Fibroblast of skin of right biceps (primary cell): ENCODE measurements at places on chromosomes 3 and 15.

DNA sequence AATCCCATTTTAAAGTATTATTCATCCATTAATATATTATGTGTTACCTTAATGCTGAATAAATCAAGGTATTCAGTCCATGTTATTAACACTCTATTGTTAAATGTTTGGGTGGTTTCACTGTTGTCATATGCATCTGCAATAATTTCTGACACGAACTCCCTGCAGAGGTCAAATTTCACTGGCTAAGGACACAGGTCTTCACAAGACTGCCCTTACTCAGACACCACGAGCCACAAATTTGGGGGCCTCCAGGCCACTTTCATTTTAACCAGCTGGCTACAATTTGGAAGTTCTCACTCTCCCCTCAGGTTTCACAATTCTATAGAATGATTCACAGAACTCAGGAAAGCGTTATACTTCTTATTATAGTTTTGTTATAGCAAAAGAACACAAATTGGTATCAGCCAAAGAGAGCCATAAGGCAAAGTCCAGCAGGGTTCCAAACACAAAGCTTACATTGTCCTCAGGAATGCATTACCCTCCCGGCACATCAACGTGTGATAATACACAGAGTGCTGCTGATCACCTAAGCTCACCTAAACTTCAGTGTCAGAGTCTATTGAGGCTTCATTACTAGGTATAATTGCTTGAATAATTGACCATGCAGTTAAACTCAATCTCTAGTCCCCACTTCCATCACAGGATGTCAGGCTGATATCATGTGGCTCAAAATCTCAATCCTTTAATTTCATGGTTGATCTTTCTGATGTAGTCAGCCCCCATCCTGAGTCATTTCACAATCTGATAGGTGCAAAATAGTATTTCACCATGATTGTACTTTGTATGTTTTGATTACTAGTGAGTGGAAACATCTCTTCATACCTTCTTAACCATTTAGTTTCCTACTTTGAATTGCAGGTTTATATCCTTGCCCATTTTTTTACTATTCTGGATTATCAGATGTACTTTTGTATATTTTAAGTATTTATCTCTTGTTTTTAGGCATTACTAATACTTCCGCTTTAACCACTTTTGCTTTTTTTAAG lies 441.4 kb upstream of the AGTR1 start:
- no peak for DNase-seq

DNA sequence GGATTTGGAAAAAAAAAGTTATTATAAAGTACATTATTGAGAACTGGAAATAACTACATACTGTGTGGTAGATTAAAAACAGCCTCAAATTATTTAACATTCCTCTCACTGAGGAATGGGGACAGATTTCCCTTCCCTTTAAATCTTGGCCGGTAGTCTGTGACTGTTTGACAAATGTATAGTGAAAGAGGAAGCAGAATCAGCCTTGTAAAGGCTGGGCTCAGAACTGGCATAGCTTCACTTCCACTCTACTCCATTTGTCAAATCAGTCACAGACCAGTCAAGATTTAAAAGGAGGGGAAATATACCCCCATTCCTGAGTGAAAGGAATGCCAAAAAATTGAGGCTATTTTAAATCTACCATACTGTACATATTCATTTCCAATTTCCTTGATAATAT lies 18.2 kb upstream of the B4GALT4 start:
- no peak for DNase-seq

DNA sequence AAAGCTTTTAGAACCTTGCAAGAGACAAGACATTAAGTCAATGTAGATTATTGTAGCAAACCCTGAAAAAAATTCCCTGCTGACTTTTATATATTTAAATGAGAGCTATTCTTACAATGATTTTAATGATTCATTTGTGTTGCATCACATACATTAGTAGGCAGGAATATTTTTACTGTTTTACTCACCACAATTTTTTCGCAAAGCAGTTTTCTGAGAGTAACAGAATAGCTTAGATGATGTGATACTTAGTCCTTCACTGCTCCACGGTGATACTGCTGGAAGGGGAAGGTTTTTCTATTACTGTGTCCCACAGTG lies 43.9 kb upstream of the CLRN1 start:
- peak; percentile 77 for DNase-seq

DNA sequence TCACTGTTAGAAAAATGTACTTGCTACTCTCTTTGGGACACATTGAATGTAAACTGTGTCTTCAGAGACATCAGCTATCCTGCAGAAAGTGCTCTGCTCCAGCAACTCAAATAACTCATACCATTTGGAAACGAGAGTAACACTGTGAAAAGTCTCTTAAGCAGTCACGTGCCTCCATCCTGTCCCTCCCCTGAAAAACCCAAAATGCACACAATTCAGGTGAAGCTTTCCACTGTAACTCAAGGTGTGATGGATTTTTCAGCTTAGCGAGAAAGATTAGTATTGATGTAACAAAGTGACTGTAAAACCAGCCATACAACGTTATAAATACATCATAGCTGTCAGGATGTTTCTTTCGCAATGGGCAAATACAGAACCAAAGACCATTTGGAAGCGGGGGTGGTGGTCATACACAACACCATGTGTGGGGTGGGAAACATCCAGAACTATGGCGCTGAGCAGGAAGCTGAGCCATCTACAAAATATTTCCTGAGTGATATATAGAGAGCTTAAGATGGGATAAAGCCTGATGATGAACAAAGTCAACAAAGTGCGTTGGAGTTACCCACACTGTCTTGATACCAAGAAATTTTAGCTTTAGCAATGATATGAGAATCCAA lies 332.3 kb downstream of the FOXP1 start:
- DNase-seq = peak; percentile 98

GRCh38 chr3:31592764-31593163 lies 60.0 kb downstream of the STT3B start:
- no peak for DNase-seq

DNA sequence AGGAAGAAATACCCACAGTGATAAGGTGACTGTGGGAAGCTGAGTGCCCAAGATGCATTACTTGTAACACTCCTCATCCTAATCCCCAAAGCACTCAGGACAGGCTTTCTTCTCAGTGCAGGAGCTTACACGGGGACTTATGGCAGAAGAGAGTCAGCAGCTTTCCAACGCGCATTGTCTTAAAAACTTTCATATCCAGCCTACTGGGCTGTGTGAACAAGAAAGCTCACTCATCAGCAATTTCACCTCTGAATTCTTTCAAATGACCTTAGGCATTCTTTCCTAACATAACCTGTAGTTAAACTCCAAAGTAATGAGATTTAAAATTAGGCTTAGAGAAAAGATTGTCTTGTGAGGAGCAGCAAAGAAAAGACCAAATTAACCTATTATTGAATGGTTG lies 132.3 kb downstream of the KCNAB1 start:
- DNase-seq = no peak
